T-cell (primary cell): ENCODE measurements at places on chromosomes 4 and X.

GRCh38 chr4:145909281-145909715 is 29.3 kb downstream of the ZNF827 start:
- H3K27me3 ChIP-seq = no peaks in the 10 kb centered on the region
- H3K27ac ChIP-seq = no peak overlapping the region
- no peak overlapping the region for H3K4me3 ChIP-seq
- H3K4me1 ChIP-seq = no peaks in the 10 kb centered on the region
- DNase-seq = no peak

- H3K4me3 ChIP-seq = no peak overlapping the region
- H3K4me1 ChIP-seq = no peaks in the 10 kb centered on the region
- peaks cover 11% of the 10 kb centered on the region for H3K27me3 ChIP-seq
- no peaks in the 10 kb centered on the region for H3K36me3 ChIP-seq
These were observed 241.3 kb upstream of the SFRP2 start for GRCh38 chr4:154030152-154030551.

GRCh38 chr4:132123870-132124623 is 1025.0 kb upstream of the PCDH10 start:
- DNase-seq = no peak
- no peaks in the 10 kb centered on the region for H3K27me3 ChIP-seq
- peak overlapping the region; percentile 42 for H3K4me3 ChIP-seq
- H3K36me3 ChIP-seq = no peaks in the 10 kb centered on the region
- peak overlapping the region; percentile 3 for H3K27ac ChIP-seq

GRCh38 chr4:38243388-38244053 is 283.3 kb downstream of the PTTG2 start:
- H3K4me3 ChIP-seq = no peak overlapping the region
- peaks cover 11% of the 10 kb centered on the region for H3K4me1 ChIP-seq
- H3K36me3 ChIP-seq = no peaks in the 10 kb centered on the region
- no peak overlapping the region for H3K27ac ChIP-seq
- no peak for DNase-seq

- no peak overlapping the region for H3K27ac ChIP-seq
- H3K36me3 ChIP-seq = no peaks in the 10 kb centered on the region
- H3K4me3 ChIP-seq = no peak overlapping the region
- DNase-seq = no peak
- H3K27me3 ChIP-seq = no peaks in the 10 kb centered on the region
These were observed 1066.0 kb downstream of the FSTL5 start for GRCh38 chr4:161097821-161098220.

GRCh38 chr4:70269674-70270073 is 27.3 kb downstream of the CSN3 start:
- DNase-seq = no peak
- no peak overlapping the region for H3K27ac ChIP-seq
- H3K4me3 ChIP-seq = no peak overlapping the region
- no peaks in the 10 kb centered on the region for H3K27me3 ChIP-seq

- no peak for DNase-seq
- H3K27ac ChIP-seq = no peak overlapping the region
- H3K36me3 ChIP-seq = no peaks in the 10 kb centered on the region
- H3K27me3 ChIP-seq = peaks cover 2% of the 10 kb centered on the region
These were observed 10.0 kb downstream of the QRFPR start for GRCh38 chr4:121370729-121371325.

DNA sequence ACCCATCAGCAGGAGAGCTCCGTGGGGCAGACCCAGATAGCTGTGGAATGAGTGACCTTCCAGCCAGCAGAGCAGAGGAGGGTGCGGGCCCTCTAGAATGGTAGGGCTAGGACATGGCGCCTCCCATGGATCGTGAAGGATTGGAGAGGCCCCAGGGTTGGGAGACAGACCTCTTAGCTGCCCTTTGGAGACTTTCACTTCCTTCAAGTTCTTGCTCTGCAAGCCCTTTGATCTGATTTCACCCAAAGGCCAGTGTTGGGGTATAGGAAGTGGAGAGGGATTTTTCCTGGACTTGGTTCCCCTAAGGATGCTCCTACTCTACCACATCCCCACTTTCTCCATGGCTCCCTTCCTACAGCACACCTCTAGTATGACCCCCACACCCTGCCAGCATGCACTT is 3.0 kb downstream of the SASH3 start:
- H3K27me3 ChIP-seq = no peaks in the 10 kb centered on the region
- peaks cover 69% of the 10 kb centered on the region for H3K4me1 ChIP-seq
- peak overlapping the region; percentile 87 for H3K4me3 ChIP-seq
- H3K36me3 ChIP-seq = no peaks in the 10 kb centered on the region
- H3K27ac ChIP-seq = peak overlapping the region; percentile 74

DNA sequence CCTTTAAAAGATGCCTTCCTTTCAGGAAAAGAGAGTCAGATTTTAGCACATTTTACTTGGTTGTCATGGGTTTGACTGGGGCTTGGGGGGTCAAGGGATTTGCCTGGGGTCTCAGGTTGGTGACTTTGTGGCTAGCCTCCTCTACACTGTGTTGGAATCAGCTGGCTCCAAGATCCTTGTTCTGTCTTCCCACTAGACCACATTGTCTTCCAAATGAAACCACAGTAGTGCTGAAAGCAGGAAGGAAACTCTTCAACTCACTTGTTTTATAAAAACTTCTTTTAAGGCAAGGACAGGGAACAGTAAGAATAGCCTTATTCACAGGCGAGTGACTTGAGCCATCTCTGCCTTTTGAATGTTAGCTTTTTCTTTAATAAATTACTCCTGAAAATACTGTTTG is 37.0 kb upstream of the OTUD4 start:
- no peaks in the 10 kb centered on the region for H3K4me1 ChIP-seq
- no peaks in the 10 kb centered on the region for H3K27me3 ChIP-seq

DNA sequence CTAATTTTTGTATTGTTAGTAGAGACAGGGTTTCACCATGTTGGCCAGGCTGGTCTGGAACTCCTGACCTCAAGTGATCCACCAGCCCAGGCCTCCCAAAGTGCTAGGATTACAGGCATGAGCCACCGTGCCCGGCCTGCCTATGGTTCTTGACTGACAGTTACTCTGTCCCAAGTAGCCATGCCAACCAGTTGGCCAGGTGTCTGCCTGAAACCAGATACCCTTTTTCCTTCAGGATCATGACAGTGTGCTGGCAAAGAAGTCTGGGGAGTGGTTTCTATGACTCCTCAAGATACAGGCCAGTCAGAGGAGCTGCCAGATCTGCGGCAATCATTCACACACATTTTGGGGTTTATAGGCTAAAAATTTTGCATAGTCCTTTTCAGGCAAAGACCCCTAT is 1.7 kb upstream of the LAS1L start:
- no peak overlapping the region for H3K4me3 ChIP-seq
- no peak overlapping the region for H3K27ac ChIP-seq
- peaks cover 17% of the 10 kb centered on the region for H3K4me1 ChIP-seq
- no peaks in the 10 kb centered on the region for H3K27me3 ChIP-seq

DNA sequence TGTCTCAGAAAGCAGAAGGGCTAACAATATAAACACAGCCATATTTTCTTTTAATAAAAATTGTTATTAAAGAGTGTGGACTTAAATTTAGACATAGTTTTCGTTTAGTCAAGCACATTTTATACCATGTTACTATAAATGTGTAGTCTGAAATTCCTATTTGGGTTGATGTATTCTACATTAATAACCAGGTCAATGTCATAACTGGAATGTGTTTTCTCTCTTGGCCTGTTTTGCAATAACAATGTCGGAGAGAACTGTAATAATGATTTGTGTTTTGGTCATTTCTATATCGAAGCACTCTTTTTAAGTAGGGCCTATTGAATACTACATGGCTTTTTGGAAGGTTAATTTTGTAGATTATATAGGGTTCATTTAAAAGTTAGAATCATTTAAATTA is 5.5 kb downstream of the USO1 start:
- H3K36me3 ChIP-seq = no peaks in the 10 kb centered on the region
- no peak overlapping the region for H3K27ac ChIP-seq
- no peak overlapping the region for H3K4me3 ChIP-seq
- no peak for DNase-seq

DNA sequence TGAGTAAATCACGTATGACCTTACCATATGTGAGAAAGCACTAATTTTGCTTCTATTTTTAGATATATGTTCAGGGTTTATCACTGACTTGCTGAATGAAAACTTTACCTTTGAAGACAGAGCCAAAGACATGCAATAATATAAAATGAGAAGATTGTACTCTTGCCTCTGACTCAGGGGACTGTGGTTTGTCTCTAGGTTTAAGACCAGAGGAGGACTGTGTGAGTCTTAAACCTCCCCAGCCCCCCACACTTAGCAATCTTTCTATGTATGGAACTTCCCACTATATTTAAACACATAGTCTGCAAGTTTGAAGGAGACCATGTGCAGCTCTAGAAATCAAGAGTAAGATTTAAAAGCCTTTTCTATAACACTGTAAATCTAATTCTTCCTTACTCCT is 368.7 kb upstream of the FAM241A start:
- no peak for DNase-seq
- H3K4me1 ChIP-seq = no peaks in the 10 kb centered on the region
- H3K36me3 ChIP-seq = no peaks in the 10 kb centered on the region
- H3K27ac ChIP-seq = no peak overlapping the region
- no peaks in the 10 kb centered on the region for H3K27me3 ChIP-seq

- no peaks in the 10 kb centered on the region for H3K4me1 ChIP-seq
- H3K4me3 ChIP-seq = no peak overlapping the region
These were observed 14.8 kb downstream of the BLOC1S4 start for GRCh38 chr4:6730603-6731317.

- H3K36me3 ChIP-seq = no peaks in the 10 kb centered on the region
- H3K4me3 ChIP-seq = no peak overlapping the region
- H3K27me3 ChIP-seq = no peaks in the 10 kb centered on the region
- H3K4me1 ChIP-seq = no peaks in the 10 kb centered on the region
- DNase-seq = no peak
- no peak overlapping the region for H3K27ac ChIP-seq
These were observed 37.0 kb upstream of the SMIM31 start for GRCh38 chr4:164716901-164717300.

- H3K27ac ChIP-seq = no peak overlapping the region
- H3K27me3 ChIP-seq = no peaks in the 10 kb centered on the region
- peak overlapping the region; percentile 38 for H3K4me3 ChIP-seq
- H3K4me1 ChIP-seq = no peaks in the 10 kb centered on the region
- no peak for DNase-seq
These were observed 6.6 kb downstream of the TIMM17B start for GRCh38 chrX:48890934-48891401.

DNA sequence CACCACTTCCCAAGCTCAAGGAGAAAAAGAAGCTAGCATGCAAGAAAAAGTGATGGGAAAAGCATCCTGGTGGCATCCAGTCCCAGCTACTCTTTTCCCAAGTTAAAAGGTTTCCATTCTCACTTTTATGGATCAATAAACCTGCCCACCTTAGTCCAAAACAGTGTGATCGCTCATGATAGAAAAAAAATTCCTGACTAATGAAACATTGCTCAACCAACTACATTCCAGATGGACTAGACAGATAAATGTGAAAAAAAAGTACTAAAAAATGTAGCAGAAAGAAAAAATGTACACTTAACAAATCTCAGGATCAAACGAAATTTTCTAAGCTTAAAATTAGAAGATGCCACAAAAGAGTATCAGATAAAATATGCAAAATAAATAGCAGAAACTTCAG is 312.2 kb downstream of the TMA16 start:
- no peak for DNase-seq
- no peaks in the 10 kb centered on the region for H3K27me3 ChIP-seq
- no peaks in the 10 kb centered on the region for H3K4me1 ChIP-seq
- no peak overlapping the region for H3K27ac ChIP-seq

- no peak overlapping the region for H3K27ac ChIP-seq
- no peak for DNase-seq
- no peak overlapping the region for H3K4me3 ChIP-seq
- peaks cover 70% of the 10 kb centered on the region for H3K4me1 ChIP-seq
- H3K27me3 ChIP-seq = no peaks in the 10 kb centered on the region
- H3K36me3 ChIP-seq = peaks cover 2% of the 10 kb centered on the region
These were observed 61.1 kb upstream of the STS start for GRCh38 chrX:7086384-7086783.

DNA sequence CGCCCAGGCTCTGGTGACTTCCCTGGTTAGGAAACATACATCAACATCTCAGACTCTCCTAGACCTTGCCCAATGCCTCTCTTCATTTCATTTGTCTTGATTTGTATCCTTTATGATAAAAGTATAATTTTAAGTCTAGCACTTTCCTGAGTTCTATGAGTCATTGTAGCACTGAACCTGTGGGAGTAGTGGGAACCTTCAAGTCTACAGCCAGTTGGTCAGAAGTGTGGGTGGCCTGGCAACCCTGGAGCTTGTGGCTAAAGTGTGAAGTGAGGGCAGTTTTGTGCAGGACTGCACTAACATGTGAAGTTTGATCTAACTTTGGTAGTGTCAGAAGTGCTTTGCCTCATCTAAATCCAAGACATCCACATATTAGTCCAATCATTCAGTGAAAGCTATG is 259.3 kb upstream of the IGFBP7 start:
- H3K4me3 ChIP-seq = no peak overlapping the region
- DNase-seq = no peak
- no peak overlapping the region for H3K27ac ChIP-seq
- H3K4me1 ChIP-seq = no peaks in the 10 kb centered on the region
- no peaks in the 10 kb centered on the region for H3K27me3 ChIP-seq

GRCh38 chr4:57905965-57906364 is 795.8 kb upstream of the IGFBP7 start:
- H3K4me3 ChIP-seq = no peak overlapping the region
- DNase-seq = no peak
- H3K4me1 ChIP-seq = no peaks in the 10 kb centered on the region
- no peaks in the 10 kb centered on the region for H3K36me3 ChIP-seq
- no peaks in the 10 kb centered on the region for H3K27me3 ChIP-seq

DNA sequence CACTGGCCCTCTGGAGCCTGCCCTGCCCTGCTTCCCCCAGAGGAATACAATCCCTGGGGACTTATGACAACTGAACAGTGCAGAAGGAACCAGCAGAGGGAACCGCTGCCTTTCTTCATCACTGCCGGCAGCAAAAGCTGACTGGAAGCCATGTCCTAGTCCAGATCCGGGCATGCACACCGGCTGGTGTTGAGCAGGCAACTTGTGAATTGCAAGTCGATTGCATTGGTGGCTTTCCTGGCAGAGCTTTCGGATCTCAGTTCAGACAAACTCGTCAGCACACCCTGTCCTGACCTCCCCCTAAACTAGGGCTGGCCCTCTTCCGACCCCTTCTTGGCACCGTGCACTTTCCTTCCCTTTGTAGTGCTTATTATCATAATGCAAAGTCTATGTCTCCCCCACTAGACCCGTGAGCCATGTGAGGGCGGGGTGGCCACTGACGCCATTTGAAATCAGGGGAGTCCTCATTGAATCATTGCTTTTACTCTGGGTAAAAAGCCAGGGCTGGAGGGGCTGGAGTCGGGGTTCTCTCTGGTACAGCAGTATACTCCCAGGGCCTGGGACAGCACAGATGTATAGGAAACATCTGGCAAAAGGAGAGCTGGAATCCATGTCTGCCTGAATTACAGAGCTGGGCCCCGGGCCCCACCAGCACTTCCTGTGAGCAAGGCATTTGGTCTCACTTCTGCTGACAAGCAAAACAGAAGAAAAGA is 1.8 kb downstream of the ARHGAP4 start:
- peak; percentile 30 for DNase-seq
- H3K4me3 ChIP-seq = peak overlapping the region; percentile 82
- H3K27me3 ChIP-seq = no peaks in the 10 kb centered on the region
- peaks cover 23% of the 10 kb centered on the region for H3K36me3 ChIP-seq
- peaks cover 5% of the 10 kb centered on the region for H3K4me1 ChIP-seq
